Renal pelvis (tissue), 12 donors: ENCODE measurements at places on chromosomes 13 and 19.

- no peak for DNase-seq
Measured at GRCh38 chr19:48740164-48740972, at the start of gene RASIP1. Gene RASIP1 (minus strand): TSS chr19:48740610. CDS start chr19:48740282, 328 bp downstream.

GRCh38 chr19:15810335-15810734 is 5.1 kb downstream of the OR10H1 start:
- DNase-seq: no peak

DNA sequence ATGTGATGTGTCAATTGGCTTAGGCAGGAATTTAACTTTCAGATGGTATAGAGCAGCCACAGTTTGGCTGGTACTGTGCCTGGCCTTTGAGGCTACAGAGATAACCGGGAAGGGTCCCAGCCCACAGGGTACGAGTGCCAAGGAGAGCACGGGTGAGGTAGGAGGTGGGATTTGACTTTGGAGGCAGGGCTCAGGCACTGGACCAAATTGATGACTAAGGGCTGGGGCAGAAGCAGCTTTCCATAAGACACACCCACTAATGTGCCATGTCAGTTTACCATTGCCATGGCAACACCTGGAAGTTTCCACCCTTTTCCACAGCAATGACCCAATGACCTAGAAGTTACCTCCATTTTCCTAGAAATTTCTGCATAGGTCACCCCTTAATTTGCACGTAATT is 466.2 kb downstream of the TSHZ3 start:
- DNase-seq: no peak

DNA sequence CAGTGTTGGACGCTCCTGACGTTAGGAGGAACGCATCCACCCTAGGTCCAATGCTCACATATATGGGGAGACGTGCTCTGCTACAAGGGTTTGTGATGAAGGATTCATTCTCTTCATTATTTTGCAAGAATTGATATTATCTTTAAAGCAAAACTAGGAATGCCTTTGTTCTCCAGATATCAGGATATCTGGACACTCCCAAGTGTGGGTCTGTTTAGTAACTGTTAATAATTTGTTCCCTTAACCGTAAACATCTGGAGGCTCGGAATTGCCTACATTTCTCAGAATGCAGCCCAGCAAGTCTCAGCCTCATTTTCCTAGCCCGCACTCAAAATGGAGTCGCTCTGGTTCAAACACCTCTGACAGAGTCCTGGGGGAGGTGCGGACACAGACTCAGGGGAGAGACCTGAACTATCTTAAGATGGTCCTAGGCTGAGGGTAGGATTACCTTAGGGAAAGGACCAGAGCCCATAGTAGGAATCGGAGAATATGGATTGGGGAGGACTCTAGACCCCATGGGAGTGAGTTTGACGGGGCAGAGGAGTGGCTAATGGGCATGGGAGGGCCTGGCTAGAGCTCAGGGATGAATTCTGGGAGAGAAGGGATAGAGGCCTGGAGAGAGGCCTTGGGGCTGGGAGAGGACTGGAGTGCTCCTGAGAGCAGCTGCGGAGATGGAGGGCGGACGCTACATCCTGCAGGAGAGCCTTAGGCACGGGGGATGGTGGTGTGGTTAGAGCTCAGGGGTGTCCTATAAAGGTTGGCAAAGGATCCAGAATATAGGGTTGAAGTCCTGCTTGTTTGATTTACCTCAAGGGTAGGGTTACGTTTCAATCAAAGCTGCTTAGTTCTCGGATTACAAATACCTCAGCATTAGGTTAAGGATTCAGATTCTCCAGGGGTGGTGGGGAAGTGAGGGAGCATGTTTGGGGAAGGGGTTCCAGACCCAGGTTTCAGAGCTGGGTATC is 43.2 kb downstream of the ZNF331 start:
- no peak for DNase-seq

DNA sequence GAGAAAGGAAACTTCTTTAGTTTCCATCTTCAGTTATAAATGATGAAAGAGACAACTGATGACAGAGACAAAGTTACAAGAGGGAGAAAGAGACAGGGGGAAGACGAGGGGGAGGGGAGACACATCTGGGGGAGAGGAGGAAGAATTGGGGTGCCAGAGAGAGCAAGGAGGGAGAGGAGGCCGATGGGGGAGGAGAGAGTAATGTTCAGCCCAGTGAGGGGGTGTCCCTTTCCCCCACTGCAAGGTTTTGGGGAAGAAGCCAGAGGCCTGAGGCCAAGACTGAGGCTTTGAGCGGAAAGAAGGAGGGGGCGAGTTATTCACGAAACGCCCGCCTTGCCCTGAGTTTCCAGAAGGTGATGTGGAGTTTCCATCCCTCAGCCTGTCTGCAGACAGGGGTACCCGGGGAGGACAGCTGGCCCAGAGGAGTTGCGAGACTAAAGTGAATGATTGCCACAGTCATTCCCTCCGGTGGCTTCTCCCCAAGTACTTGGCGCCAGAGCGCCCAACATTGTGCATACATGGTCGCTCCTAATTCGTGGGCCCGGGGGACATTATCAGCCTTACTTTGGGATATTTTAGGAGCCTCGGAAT is 558 bp upstream of the PPAN start:
- DNase-seq: no peak

DNA sequence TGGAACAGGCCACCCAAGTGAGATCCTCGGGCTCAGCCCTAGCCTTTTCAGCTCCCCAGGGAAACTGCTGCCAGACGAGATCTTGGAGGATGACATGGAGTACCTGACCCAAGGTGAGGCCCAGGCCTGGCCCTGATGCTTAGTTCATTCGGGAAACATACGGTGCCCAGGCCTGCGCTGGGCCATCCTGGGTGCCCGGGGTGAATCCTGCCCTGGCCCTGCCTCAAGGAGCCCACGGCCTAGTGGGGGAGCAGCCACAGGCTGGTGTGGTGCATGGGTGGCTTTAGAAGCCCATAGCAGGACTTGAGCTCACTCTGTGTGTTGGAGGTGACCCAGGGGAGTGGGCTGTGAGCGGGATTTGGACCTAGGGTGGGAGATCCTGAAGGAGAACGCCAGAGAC is 10.1 kb downstream of the SIX5 start:
- DNase-seq: no peak

DNA sequence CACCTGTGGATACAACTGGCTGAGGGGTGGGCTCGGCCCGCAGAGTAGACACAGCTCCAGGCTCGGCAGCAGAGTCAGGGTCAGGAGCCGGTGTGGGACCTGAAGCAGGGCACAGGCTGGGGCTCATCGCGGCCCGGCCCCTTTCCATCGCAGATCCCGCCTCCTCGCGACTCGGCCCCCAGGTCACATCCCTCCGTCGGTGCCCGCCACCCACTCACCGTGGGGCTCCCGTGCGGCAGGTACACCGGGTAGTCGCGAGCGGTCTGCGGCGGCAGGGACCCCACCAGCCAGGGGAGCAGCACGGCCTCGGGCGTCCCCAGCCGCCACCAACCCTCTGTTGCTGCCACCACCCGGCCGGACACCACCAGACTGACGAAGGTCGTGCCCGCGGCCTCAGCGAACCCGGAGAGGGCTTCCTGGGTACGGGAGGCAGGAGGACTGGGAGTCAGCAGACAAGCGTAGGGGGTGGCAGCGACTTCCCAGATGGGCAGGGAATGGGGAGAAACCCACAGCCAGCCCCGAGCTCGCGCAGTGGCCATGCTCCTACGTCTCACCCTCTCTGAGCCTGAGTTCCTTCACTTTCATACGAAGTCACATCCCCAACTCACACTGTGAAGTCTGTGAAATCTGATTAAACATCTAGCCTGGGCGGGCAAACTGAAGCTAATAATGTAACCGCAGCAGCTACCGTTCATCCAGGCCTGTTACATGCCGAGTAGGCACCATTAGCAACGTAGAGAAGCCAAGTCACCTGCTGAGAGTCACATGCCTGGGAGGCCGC is 3.7 kb downstream of the FUZ start:
- DNase-seq: no peak

- DNase-seq: peak; percentile 73
Measured at GRCh38 chr13:46615888-46616531, 63.0 kb downstream of the LRCH1 start.

DNA sequence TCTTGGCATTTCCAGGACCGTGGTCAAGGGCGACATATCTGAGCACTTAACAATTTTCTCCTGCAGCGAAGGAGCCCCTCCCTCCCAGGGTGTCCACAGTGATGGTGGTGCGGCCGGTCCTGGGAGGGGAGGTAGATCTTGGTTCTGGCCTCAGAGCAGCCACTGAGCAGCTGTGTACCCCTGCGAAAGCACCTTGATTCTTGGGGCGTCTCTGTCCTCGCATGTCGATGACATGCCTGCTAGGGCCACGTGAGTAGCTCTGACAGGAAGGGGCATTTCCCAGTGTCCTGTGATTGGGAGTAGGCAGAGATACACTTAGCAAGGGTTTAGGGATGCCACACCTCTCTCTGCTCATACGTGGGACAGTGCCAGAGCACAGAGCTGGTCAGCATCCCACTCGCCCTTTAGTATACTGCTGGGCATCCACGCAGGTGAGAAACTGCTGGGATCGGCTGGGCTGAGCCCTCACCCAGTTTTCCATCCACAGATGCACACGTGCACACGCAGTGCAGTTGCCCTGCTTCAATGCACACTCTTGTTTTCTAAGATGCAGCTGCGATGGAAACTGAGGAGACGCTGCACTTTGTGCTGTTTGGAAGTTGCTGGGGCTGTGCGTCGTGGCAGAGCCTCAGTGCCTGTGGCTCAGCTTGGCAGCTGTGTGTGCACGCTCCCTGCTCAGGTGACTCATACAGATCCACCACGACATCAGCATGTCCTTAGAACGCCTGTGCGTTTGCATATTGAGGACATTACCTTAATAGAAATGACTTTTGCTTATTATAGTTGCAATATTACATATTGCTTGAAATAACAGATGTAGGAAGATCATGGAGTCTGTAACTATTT is 66.8 kb downstream of the TEX29 start:
- DNase-seq: no peak

DNA sequence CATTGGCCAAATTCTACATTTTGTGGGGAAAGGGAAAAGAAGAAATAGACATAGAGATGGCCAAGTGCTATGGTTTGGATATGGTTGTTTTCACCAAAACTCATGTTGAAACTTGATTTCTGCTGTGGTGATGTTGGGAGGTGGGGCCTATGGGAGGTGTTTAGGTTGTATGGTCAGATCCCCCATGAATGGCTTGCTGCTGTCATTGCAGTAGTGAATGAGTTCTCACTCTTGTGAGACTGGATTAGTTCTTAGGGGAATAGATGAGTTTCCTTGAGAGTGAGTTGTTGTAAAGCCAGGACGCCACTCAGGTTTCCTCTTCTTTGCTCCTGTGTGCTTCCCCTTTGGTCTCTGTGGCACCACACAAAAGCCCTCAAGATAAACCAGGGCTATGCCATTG is 242.6 kb upstream of the RFC3 start:
- DNase-seq: no peak

- no peak for DNase-seq
Measured at GRCh38 chr19:15129856-15130585, 22.8 kb downstream of the SYDE1 start.

- DNase-seq: no peak
Measured at GRCh38 chr13:81031996-81032395, 691.1 kb upstream of the SPRY2 start.

GRCh38 chr19:14089662-14090508 is 666 bp downstream of the SAMD1 start:
- DNase-seq: no peak

- DNase-seq: no peak
Measured at GRCh38 chr19:5891938-5892771, 11.4 kb downstream of the NDUFA11 start.

DNA sequence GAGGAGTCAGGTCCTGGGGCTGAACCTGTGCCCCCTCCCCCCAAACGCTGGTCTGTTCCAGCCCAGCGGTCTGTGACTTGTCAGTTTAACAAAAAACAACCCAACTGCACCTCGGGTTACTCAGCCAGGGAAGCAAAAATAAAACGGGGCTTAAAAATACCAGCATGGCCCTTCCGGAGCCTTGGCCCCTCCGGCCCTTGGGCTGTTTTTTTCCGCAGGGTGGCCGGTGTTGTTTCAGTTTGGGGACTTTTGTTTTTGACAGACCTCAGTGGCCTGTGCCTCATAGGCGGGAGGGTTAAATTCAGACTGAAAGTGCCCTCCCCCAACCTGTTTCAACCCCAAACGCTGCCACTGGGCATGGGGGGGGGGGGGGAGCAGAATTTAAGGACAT is 4.0 kb downstream of the TCF3 start:
- no peak for DNase-seq

- no peak for DNase-seq
Measured at GRCh38 chr13:74204602-74205312, 70.6 kb upstream of the KLF12 start.

GRCh38 chr19:9597027-9597426 is 12.7 kb upstream of the ZNF121 start:
- no peak for DNase-seq

GRCh38 chr13:93001866-93002461 is 224.6 kb upstream of the GPC6 start:
- DNase-seq: no peak

GRCh38 chr13:40208517-40208916 is 457.9 kb downstream of the FOXO1 start:
- no peak for DNase-seq

- no peak for DNase-seq
Measured at GRCh38 chr13:113110852-113111315, 5.3 kb downstream of the F7 start.

DNA sequence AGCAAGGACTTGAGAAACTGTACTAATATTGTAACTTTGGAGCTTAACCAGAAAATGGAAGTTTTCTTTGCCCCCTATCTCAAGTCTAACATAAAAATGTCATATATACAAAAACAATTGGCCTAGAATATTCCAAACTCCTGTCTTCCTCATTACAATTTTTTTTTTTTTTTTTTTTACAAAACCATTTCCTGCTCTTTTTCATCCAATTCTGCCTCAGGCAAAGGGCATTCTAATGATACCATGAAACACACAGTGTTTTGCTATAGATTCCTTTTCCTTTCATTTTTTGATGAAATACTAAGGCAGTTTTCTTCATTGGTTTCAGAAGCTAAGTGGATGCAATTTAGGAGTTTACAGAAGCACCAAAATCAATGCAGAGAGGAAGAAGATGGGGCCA is 119.7 kb downstream of the LHFPL6 start:
- DNase-seq: no peak

DNA sequence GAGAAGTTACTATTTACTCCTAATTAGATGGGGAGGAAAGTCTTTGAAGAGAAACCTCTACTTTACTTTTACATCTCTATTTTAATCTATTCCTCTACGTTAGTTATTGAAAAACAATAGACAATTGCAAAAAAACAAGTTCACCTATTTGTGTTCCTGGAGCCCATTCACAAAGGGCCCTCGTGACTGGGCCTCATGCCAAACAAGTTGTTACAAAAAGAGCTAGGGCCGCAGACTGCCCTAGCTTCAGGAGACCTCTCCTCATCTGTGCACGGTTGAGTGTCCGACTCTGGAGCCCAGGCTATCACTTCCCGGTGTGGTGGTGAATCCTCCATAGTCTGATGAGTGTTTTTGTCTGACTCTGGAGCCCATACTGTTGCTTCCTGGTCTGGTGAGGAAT is 190.9 kb downstream of the ZNF486 start:
- no peak for DNase-seq

- DNase-seq: no peak
Measured at GRCh38 chr19:51146751-51147150, 4.7 kb downstream of the SIGLEC7 start.
